ENCODE measurements at places on chromosomes 4 and X. TPM values are rescaled to one million over a fixed set of nuclear protein-coding genes. Genes with fewer than 3 reads are reported as not detected.
A peak's percentile ranks its signal among the peaks of the same experiment; 100 is the strongest.

GRCh38 chrX:50157545-50158135, 43.2 kb downstream of the AKAP4 start:
- H3K4me3 ChIP-seq = no peak overlapping the region
- no peaks in the 10 kb centered on the region for H3K27me3 ChIP-seq
- no peaks in the 10 kb centered on the region for H3K4me1 ChIP-seq
- no peak for DNase-seq

DNA sequence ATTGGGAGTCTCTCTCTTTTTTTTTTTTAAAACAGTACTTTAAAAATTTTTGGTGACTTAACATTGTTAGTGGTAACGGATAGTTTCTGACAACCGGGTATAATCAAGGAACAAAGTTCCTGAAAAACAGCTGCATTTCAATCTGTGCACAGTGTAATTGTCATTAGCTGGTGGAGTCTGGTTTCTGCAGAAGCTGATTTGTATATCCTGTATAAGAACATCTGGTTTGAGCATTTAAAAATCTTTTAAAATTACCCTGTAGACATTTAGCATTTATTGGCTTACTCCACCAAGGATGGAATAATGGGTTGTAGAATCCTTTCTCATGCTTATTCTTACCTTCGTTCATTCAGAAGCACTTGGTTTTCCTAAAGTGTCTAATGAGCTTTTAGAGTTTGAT, 11.2 kb downstream of the JADE1 start:
- no peak overlapping the region for H3K4me3 ChIP-seq
- no peak overlapping the region for H3K27ac ChIP-seq
- peaks cover 30% of the 10 kb centered on the region for H3K4me1 ChIP-seq
- peaks cover 12% of the 10 kb centered on the region for H3K36me3 ChIP-seq
- H3K27me3 ChIP-seq = no peaks in the 10 kb centered on the region
- no peak for DNase-seq

DNA sequence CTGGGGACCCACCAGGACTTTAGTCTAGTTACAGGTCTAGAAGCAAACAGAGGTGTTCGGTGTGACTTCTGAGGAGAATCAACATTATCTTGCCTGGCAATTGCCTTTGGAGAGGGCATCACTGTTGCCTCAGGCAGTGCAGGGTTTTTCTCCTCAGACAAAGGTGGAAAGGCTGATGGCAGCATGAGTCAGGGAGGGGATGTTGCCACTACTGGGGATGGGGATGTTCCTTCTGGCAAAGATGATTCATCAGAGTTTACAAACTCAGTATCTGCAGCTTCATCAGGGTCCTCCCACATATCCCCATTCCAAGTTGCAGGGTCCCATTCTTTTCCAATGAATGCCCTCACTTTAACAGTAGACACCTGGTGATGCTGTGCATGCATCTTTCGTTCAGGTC, 91.3 kb upstream of the GALNTL6 start:
- no peaks in the 10 kb centered on the region for H3K36me3 ChIP-seq
- H3K4me1 ChIP-seq = no peaks in the 10 kb centered on the region
- no peaks in the 10 kb centered on the region for H3K27me3 ChIP-seq

GRCh38 chr4:48653217-48654014, 126.7 kb downstream of the FRYL start:
- H3K27ac ChIP-seq = no peak overlapping the region
- no peak overlapping the region for H3K4me3 ChIP-seq
- peak; percentile 34 for DNase-seq
- no peaks in the 10 kb centered on the region for H3K27me3 ChIP-seq
- H3K4me1 ChIP-seq = peaks cover 7% of the 10 kb centered on the region

- H3K27me3 ChIP-seq = no peaks in the 10 kb centered on the region
- no peaks in the 10 kb centered on the region for H3K4me1 ChIP-seq
- DNase-seq = no peak
- no peaks in the 10 kb centered on the region for H3K36me3 ChIP-seq
- H3K27ac ChIP-seq = no peak overlapping the region
- H3K4me3 ChIP-seq = no peak overlapping the region
Measured at GRCh38 chr4:123953566-123953965, 557.0 kb downstream of the SPRY1 start.

GRCh38 chr4:83171436-83172039, 57.0 kb upstream of the PLAC8 start:
- DNase-seq = peak; percentile 33
- no peaks in the 10 kb centered on the region for H3K27me3 ChIP-seq
- no peak overlapping the region for H3K27ac ChIP-seq
- H3K36me3 ChIP-seq = no peaks in the 10 kb centered on the region
- H3K4me3 ChIP-seq = no peak overlapping the region
- H3K4me1 ChIP-seq = peaks cover 4% of the 10 kb centered on the region

DNA sequence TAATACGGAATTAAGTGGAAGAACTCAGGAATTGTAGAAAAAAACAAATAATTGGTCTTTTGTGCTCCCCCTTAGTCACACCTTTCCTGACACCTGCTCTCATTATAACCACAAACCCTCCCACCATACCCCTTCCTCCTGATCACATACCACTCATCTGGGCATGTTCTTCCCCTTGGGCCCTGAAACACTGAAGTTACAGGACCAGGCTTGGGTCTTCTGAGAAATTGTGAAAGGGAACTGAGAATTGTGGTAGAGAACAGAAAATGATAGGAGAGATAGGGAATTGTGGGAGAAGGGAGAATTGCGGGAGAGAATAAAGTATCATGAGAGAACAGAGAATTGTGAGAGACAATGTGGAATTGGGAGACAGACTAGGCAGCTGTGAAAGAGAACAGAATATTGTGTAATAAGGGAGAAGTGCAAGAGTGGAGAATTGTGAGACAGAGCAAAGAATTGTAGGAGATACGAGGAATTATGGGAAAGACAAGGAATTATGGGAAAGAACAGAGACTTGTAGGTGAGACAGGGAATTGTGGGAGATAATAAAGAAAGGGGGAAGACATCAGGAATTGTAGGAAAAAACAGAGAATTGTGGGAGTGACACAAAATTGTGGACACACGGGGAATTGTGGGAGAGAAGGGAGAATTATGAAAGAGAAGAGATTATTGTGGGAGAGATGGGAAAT, 2.7 kb upstream of the HCCS start:
- no peaks in the 10 kb centered on the region for H3K27me3 ChIP-seq
- no peaks in the 10 kb centered on the region for H3K36me3 ChIP-seq
- no peak overlapping the region for H3K4me3 ChIP-seq
- no peak for DNase-seq

DNA sequence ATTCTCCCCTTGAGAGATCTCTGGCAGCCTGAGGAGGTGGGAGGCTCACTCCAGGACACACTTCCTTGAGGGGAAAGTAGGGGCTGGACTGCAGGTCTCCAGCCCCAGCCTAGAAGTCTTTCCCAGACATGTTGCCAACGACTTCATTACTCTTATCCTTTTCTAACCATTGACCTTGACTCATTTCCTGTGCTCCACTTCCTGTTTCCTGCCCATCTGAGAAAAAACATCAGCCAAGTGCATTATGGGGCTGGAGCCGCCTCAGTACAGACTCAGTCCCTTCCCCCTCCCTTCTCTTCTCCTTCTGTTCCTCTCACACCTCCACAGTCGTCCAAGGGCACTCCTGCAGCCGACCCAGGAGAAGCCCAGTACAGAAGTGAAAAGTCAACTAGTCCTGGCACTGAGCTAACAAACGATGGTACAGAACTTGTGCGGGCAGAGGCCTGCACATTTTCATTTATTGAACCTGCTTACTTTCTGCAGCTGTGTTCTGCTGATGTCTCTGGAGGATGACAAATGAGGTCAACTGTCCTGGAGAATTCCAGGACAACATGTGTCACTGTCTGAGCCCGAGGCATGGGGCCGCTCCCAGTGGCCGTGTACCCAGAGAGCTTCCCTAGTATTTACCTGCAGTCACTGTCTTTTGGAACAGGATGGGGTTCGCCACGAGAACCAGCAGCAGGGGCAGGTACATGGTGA, 20.1 kb downstream of the GPR143 start:
- H3K4me3 ChIP-seq = no peak overlapping the region
- H3K4me1 ChIP-seq = peaks cover 8% of the 10 kb centered on the region
- no peak for DNase-seq
- H3K27ac ChIP-seq = no peak overlapping the region
- no peaks in the 10 kb centered on the region for H3K36me3 ChIP-seq

GRCh38 chrX:40539214-40540142, 41.3 kb upstream of the ATP6AP2 start:
- H3K4me1 ChIP-seq = peaks cover 15% of the 10 kb centered on the region
- H3K27ac ChIP-seq = no peak overlapping the region
- peak; percentile 66 for DNase-seq
- H3K27me3 ChIP-seq = no peaks in the 10 kb centered on the region
- H3K36me3 ChIP-seq = no peaks in the 10 kb centered on the region
- H3K4me3 ChIP-seq = no peak overlapping the region

DNA sequence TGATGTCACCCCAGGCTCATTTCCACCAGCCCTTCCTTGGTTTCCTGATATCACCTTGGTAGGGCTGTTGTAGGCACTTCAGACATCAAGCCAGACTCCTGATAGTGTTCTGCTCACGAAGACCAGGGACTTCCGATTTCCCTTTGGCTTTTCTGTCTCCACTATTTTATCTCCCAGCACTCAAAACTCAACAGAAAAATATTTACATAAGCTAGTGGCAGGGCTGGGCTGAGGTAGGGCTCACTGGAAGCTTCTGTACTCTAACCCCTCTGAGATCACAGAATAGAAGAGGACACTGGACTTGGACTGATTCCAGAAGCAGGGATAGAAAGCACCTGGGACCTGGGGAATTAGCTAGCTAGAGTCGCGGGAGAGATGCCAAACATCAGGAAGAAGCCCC, 34.4 kb upstream of the EFNB1 start:
- no peak overlapping the region for H3K4me3 ChIP-seq
- no peaks in the 10 kb centered on the region for H3K36me3 ChIP-seq
- H3K4me1 ChIP-seq = no peaks in the 10 kb centered on the region
- H3K27me3 ChIP-seq = no peaks in the 10 kb centered on the region

The ADGRG2 gene
- total RNA-seq = not detected

DNA sequence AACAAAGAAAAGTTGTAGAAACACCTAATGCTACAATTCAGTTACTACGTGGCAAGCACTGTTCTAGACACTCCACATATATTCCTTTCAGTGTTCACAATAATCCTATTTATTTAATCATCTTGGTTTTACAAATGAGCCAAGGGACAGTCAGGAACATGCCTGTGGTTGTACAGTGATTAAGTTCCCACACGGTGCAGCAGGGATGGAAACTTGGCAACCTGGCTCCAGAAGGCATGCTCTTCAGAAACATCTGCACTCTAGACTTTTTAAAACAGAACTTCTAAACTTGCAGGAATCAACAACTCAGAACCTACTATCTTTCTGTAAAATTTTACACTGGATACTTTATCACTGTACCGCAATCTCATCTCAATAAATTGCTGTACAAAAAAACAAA, 32.1 kb downstream of the TAPT1 start:
- no peak for DNase-seq
- H3K4me3 ChIP-seq = no peak overlapping the region
- H3K27ac ChIP-seq = no peak overlapping the region
- H3K4me1 ChIP-seq = no peaks in the 10 kb centered on the region
- no peaks in the 10 kb centered on the region for H3K27me3 ChIP-seq

DNA sequence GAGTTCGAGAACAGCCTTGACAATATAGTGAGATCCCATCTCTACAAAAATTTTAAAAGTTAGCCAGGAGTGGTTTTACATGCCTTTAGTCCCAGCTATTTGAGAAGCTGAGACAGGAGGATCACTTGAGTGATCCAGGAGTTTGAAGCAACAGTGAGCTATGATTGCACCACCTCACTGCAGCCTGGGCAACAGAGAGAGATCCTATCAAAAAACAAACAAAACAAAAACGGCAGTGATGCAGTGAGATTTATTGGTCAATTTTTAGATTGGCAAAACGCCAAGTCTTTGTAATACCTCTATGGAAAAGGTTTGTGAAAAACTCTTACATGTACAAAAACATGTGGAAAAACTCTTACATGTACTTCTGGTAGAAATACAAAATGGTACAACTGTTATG, 91.3 kb downstream of the PTPN13 start:
- H3K27ac ChIP-seq = no peak overlapping the region
- H3K4me1 ChIP-seq = no peaks in the 10 kb centered on the region
- no peaks in the 10 kb centered on the region for H3K36me3 ChIP-seq
- no peak overlapping the region for H3K4me3 ChIP-seq

DNA sequence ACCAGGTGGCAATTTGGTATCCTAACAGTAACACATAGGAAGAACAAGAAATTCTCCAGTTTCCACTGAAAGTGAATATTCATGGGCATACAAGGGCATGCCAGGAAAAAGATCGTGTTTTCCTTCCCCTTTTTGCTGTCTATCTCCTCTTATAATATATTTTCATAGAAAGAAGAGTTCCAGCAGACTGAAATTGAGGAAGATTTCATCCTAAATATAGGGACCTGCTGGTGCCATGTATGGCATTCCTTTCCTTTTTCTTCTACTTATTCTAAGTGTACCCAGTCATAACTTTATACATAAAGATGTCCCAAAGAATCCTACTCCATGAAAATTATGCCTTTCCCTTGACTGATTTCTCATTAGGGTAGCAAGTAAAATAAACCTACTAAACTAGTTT, 40.8 kb upstream of the KCNIP4 start:
- no peaks in the 10 kb centered on the region for H3K36me3 ChIP-seq
- H3K4me1 ChIP-seq = no peaks in the 10 kb centered on the region
- H3K4me3 ChIP-seq = no peak overlapping the region
- H3K27me3 ChIP-seq = no peaks in the 10 kb centered on the region

DNA sequence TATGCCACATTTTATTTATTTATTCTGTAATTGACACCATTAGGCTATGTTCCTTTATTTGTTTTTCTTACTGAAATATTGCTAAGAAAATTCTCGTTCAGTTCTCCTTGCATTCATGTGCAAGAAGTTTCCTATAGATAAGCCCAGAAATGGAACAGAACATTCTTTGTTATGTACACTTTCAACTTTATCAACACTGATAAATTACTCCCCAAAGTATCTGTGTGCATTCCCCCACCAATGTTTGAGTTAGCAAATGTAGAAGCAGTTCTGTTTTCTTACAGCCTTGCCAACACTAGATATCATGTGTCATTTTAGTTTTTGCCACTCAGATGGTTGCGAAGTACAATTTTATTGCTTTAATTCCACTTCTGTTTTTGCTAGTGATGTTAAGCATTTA, 166.4 kb upstream of the NPY2R start:
- H3K4me3 ChIP-seq = no peak overlapping the region
- H3K27me3 ChIP-seq = no peaks in the 10 kb centered on the region
- H3K4me1 ChIP-seq = no peaks in the 10 kb centered on the region
- no peak overlapping the region for H3K27ac ChIP-seq

DNA sequence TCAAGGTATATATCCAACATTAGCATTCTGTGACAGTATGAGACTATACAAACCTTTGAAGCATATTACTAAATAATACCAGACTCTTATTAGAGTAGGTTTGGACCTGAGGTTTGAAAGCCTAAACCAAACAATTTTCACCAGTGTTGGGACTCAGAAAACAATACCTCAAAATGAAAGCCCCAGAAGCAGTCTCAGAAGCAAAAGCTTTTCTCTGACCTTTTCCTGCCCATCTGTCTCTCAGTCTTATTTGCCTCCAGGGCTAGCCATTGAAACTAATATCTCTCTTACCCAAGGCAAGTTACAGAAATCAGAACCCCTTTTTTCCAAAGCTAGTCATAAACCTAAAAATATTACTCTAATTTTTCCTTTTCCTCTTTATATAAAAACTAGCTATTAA, 163.3 kb downstream of the PTCHD1 start:
- no peak overlapping the region for H3K4me3 ChIP-seq
- H3K27me3 ChIP-seq = no peaks in the 10 kb centered on the region
- no peaks in the 10 kb centered on the region for H3K4me1 ChIP-seq
- no peak overlapping the region for H3K27ac ChIP-seq

- no peaks in the 10 kb centered on the region for H3K36me3 ChIP-seq
- no peak for DNase-seq
- H3K27me3 ChIP-seq = no peaks in the 10 kb centered on the region
- H3K27ac ChIP-seq = no peak overlapping the region
Measured at GRCh38 chr4:126897038-126897437, 735.7 kb upstream of the INTU start.

- no peaks in the 10 kb centered on the region for H3K36me3 ChIP-seq
- no peak overlapping the region for H3K4me3 ChIP-seq
- H3K27me3 ChIP-seq = no peaks in the 10 kb centered on the region
Measured at GRCh38 chr4:41155194-41155830, 59.0 kb downstream of the APBB2 start.

Measured in CD4-positive, alpha-beta T cell (primary cell).